ENCODE measurements at places on chromosomes 1 and 21.

- DNase-seq: no peak
Measured at GRCh38 chr1:175220853-175221556, 28.4 kb upstream of the KIAA0040 start.

- no peak for DNase-seq
Measured at GRCh38 chr1:23582820-23583219, 23.5 kb upstream of the ID3 start.

GRCh38 chr21:17925899-17926298, 106.7 kb upstream of the C21orf91 start:
- DNase-seq: no peak

- DNase-seq: no peak
Measured at GRCh38 chr1:56415720-56416119, 163.6 kb downstream of the PLPP3 start.

- DNase-seq: no peak
Measured at GRCh38 chr1:9363061-9363471, 70.4 kb downstream of the SPSB1 start.

GRCh38 chr1:193181985-193182384, 4.4 kb downstream of the B3GALT2 start:
- DNase-seq: no peak

GRCh38 chr1:171107262-171107940, 16.7 kb downstream of the FMO3 start:
- no peak for DNase-seq

Measured in stimulated activated CD8-positive, alpha-beta memory T cell treated with anti-CD3 and anti-CD28 coated beads, Interleukin-7, amount 100 ng/mL, for 4 hours (primary cell).